ENCODE measurements at places on chromosomes 2 and 18. TPM values are rescaled to one million over a fixed set of nuclear protein-coding genes. Genes with fewer than 3 reads are reported as not detected.

DTNB gene
- 27.7 TPM for polyA plus RNA-seq

- DNase-seq: peak; percentile 37
These were observed 128.0 kb downstream of the NFATC1 start for GRCh38 chr18:79523736-79524180.

DNA sequence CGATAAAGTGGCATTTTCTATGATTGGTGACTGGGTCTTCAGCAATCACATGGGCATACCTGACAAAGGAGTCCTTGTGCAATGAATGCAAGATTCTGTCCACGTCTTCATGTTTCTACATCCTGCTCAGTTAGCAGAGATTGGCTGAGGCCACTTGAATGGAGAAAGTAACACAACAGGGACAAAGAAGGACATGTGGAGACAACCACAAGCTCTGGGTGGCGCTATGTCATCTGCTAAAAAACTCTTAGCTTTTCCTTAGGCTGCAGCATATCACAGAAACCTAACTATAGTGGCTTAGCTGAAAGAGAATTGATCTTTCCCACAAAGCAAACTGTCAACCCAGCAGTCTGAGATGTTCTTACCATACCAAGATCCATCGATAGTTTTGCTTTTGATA is 1109.7 kb downstream of the SOCS6 start:
- no peak for DNase-seq

GRCh38 chr2:220129391-220129790 is 502.0 kb downstream of the SLC4A3 start:
- DNase-seq: no peak

GRCh38 chr2:217270485-217271121 is 410.7 kb upstream of the TNP1 start:
- no peak for DNase-seq

IL1F10 gene
- not detected for polyA plus RNA-seq

SLC39A10 gene
- polyA plus RNA-seq: 46.6 TPM

DSEL gene
- 4.1 TPM for polyA plus RNA-seq

GRCh38 chr2:197889041-197889440 is 84.6 kb downstream of the PLCL1 start:
- DNase-seq: no peak
